ENCODE measurements at places on chromosomes 12 and 14.

- no peak for DNase-seq
Measured at GRCh38 chr12:91249054-91249453, 66.4 kb upstream of the DCN start.

- DNase-seq, result no peak
Measured at GRCh38 chr12:87441511-87441910, 587.7 kb downstream of the C12orf50 start.

- no peak for DNase-seq
Measured at GRCh38 chr14:52755607-52756316, 25.8 kb downstream of the STYX start.

GRCh38 chr14:23631702-23632460, 4.3 kb upstream of the DHRS2 start:
- DNase-seq, result peak; percentile 80

DNA sequence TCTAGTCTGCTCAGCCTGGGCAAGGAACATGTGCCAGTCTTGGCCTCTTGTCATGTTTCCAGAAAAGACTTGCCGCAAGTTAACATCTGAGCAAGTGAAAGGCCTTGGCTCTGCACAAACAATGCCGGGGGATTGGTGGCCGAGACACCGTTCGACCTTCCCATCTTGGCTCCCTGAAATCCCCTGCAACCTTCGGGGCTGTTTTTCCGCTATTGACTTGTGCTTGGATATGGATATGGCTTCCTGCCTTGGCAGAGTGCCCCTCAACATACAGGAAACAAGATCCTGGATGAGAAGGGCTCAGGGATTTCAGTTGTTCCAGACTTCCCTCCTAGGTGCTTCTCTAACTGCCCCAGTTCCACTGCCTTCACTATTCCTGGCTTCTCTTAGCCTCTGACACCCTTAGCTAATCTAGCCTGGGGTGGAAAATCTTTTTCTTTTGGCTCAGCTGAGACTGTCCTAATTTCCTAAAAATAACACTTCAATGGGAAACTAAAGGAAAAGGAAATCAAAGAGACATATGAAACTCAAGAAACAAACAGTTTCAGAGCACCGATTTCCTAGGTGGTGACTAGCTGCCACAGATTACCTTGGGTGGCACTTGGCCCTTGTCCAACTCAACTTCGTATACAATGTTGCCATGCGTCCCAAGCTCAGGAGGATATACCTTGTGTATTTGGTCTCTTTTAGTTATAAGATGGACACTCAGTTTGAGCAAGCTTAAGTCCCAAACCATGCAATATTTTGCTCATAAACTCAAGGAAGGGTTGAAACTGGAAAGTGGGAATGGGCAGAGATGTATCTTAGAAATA, 33.9 kb downstream of the RDH12 start:
- no peak for DNase-seq

- peak; percentile 13 for DNase-seq
Measured at GRCh38 chr12:59182191-59182590, 261.9 kb upstream of the LRIG3 start.

DNA sequence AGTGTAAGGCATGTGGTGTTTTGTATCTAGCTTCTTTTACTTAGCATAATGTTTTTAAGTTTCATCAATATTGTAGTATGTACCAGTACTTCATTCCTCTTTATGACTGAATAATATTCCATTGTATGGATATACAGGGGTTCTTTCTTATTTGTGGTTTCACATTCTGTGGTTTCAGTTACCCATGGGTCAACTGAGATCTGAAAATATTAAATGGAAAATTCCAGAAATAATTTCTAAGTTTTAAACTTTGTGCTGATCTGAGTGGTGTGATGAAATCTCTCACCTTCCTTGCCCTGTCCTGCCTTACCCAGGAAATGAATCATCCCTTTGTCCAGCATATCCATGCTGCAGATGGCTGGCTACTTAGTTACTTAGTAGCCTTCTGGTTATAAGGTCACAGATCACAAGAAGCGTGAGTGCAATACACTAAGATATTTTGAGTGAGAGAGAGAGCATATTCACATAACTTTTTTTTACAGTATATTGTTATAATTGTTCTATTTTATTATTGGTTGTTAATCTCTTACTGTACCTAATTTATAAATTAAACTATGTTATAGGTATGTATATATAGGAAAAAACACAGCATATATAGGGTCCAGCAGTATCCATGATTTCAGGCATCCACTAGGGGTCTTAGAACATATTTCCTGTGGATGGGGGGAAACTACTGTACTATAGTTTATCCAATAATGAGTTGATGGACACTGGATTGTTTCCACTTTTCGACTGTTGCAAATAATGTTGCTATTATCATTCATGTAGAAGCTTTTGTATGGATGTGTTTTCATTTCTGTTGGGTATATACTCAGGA, 59.6 kb upstream of the LRTM2 start:
- no peak for DNase-seq

DNA sequence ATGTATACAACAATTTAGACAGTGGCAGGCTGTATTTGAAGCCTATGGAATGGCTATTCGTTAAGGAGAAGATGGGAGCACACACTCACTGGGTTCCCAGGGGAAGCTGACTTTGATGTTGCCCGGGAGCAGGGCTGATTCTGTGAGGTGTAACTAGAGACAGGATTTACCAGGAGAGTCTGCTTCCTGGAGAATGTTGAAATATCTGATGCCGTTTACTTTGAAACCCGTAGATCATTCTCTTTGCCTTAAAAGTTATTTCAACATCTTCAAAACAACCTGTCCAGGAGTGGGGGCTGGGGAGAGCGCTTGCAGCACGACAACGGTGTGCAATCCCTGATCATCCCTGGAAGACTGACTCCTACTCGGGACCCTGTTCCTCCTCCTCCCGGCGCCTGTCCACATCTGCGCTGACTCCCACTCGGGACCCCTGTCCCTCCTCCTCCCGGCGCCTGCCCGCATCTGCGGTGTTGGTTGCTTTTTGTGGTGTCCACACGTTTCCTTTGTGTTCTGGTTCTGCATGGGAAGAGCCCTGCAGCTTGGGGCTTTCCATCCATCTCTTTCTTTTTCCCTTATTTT, 72.6 kb downstream of the AACS start:
- DNase-seq, result no peak

DNA sequence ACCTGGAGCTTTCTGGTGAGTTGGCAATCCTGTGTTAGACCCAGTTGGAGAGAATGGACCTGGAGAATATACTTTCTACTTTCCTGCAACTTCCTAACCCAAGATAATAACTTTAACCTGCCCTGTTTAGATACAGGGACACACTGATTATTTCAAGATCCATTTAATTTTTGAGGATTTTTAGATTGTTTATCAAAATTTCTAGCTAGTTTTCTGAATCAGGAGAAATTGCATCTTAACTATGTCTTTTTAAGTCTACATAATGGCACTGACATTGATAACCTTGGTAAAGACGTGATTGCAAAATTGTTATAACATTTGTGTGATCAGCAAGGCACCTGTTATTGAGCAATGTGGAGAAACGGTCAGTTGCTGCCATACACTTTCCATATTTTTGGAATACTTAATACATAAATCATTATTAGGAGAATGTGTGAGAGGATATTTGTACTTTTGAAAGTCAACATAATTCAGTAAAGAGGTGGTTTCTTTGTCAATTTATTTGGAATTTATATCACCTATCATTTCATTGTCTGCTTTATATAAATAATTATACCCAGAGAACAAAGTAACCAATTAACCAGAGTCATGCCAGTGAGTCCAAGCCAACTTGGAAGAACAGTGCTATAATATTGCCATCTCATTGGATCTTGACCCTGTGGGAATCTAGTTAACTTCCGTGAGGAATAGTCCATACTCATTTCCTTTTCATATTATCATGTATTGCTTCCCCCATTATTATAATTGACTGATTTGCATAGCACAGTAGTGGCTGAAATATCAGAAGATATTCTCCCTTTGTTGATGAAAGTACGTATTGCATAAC, 28.4 kb downstream of the NFYB start:
- DNase-seq, result no peak

DNA sequence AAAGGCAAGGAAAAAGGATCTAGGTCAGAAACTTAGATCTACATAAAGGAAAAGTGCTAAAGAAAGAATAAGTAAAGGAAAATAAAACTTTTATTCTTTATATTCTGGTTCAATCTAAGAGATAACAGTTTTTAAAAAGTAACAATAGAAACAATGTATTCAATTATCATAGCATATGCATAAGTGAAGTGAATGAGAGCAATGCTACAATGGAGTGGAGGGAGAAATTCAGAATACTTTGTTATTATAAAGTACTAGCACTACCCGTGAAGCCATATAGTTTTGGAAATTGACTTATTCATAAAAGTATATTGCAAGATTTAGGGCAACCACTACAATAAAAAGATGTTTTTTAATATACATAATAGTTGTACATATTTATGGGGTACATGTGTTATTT, 586.0 kb upstream of the MDGA2 start:
- DNase-seq, result no peak

GRCh38 chr12:131432532-131433260, 278.2 kb upstream of the SFSWAP start:
- DNase-seq, result peak; percentile 85

DNA sequence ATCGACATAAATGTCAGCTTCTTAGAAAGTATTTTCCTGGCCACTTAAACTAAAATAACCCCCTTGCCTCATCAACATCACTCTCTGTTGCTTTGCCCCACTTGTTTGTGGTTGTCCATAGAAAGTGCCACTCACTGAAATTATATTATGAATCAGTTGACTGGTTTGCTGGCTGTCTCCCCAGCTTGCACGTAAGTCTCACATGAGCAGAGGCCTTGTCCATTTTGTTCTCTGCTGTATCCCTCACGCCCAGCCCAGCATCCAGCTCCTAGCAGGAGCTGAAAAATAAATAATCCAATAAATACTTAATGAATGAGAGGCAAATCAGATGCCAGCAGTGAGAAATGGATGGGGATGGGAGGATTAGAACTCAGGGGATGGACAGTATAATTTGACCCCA, 159.3 kb downstream of the KSR2 start:
- no peak for DNase-seq

- no peak for DNase-seq
Measured at GRCh38 chr12:4116251-4117111, 157.1 kb upstream of the CCND2 start.

- no peak for DNase-seq
Measured at GRCh38 chr14:40093800-40094199, 661.6 kb upstream of the FBXO33 start.

DNA sequence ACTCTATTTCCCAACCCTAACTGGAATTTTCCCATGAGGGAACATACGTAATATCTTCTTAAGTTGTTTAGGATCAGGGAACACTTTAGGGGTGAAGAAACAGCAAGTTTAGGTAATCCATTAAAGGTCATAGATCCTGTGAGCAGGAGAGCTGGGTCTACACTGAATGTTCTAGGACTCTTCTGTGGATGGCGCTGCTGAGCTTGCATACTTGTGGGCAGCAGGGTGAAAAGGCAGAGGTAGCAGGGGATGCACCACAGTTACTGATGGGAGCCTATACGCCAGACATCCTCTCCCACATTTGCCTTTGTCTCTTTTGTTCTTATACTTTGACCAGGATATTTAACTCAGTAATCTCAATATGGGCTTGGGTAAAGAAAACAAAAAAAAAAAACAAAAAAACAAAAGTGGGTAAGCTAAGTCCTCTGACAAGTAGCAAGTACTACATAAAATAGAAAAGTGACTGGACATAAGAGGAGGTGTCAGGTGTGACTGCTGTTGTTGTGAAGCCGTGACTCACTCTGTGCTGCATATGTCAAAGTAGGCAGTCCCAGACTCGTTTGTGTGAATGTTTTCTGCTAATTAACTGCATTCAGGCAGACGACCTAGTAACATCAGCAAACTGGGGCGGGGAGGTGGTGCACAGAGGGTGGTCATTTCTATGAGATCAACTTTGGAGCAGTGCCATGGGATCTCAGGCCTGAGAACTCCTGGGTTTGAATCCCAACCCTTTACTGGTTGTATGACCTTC, 31.6 kb downstream of the NEUROD4 start:
- no peak for DNase-seq

- no peak for DNase-seq
Measured at GRCh38 chr12:90393089-90393488, 561.9 kb downstream of the CCER1 start.

DNA sequence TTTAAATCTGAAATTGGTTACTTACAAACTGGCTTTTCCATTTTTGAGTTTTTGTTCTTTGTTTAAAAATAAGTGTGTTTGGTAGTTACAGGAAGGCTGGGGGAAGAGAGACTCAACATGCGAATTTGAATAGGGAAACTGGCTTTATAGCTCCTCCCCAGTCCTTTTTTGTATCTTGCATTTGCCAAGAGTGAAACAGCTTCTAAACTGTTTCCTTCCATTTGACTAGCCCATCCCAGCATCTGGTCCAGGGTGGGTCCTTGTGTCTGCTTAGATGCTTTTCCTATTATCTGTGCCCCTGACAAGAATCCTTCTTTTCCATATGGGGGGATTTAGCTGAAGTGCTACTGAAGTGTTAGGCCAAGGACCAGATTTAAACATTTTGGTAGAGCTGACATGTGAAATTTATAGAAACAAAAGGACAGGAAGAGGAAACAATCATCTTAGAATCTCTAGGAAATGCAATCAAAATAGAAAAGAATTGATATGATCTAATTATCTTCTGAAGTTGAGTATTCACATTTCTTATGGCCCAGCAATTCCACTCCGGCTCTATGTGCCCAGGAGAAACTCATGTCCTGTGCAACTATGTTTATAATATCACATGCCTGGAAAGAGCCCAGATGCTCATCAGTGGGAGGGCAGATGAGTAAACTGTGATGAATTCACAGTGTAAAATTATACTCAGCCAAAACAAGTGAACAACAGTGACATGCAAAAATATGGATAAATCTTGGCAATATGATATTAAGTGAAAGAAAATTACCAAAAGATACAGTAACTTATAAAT, 7.4 kb downstream of the SMOC1 start:
- DNase-seq, result no peak

- no peak for DNase-seq
Measured at GRCh38 chr14:98901511-98902205, 370.3 kb downstream of the BCL11B start.

- DNase-seq, result no peak
Measured at GRCh38 chr12:92094751-92095161, 50.9 kb downstream of the BTG1 start.

DNA sequence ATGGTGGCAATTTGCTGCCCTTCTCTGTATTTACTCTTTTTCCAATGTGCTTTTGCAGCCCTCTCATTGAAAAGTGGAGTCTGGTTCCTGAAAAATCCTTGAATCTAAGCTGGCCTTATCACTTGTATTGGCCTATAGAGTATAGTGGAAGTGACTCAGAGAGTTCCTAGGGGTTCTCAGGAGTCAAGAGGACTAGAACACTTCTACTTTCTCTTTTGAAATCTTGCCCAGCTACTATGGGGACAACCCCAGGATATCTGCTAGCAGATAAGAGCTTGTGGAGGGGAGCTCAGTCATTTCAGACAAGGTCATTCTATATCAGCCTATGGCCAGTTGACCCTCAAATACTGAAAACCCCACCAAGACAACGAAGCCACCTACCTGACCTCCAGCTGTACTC, 26.7 kb upstream of the WSCD2 start:
- no peak for DNase-seq

DNA sequence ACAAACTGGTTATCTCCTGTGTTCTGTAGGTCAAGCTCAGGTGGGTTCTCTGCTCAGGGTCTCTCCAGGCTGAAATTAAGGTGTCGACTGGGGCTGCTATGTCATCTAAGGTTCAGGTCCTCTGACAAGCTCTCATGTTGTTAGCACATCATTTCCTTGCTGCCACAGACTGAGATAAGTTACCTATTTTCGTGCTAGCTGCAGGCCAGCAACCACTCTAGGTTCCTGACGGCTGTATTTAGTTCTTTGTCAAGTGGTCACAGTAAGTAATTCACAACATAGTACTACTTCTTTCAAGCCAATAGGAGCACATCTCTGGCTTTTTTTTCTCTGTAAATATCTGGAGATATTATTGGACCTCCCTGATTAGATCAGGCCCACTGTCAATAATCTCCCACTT, 169.3 kb upstream of the CAND1 start:
- DNase-seq, result no peak

GRCh38 chr14:51396222-51396815, 156.3 kb downstream of the TMX1 start:
- DNase-seq, result no peak

Data from GM13976 (cell line).